ENCODE measurements at places on chromosomes 5 and 9.

- no peak for DNase-seq
Observed at GRCh38 chr9:76897804-76898525, 7.9 kb downstream of the PRUNE2 start.

DNA sequence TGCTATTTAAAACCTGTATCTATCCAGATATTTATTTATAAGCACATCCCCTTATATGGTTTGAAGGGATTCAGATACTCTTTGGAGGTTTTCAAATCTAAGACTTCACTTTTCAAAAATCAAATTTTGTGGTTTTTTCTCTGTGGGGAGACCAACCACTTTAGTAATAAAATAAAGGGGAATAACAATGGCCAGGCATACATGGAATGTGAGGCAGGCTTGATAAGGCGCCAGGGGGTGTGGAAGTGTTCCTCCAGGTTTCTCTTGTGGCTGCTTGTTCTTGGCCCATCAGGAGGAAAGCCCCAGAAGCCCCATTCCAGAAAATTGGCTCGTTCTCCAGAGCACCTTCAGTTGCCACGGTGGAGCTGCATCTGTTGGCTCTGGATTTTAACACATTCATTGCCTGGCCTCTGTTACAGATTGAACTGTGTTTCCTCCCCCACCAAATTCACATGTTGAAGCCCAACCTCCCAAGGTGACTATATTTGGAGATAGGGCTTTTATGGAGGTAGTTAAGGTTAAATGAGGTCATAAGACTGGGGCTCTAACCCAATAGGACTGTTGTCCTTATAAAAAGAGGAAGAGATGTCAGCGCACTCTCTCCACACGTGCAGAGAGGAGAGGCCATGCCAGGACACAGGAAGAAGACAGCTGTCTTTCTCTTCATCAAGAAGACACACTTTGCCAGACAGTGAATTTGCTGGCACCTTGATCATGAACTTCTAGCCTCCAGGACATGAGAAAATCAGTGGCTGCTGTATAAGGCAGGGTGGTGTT is 195.9 kb downstream of the TMEM38B start:
- no peak for DNase-seq

- DNase-seq: peak; percentile 75
Observed at GRCh38 chr5:31193591-31194467, at the start of gene CDH6. Gene CDH6 (plus strand): TSS chr5:31193686. CDS start chr5:31267474, 73,788 bp downstream.

- DNase-seq: no peak
Observed at GRCh38 chr9:128252317-128253139, 23.3 kb downstream of the GOLGA2 start.

DNA sequence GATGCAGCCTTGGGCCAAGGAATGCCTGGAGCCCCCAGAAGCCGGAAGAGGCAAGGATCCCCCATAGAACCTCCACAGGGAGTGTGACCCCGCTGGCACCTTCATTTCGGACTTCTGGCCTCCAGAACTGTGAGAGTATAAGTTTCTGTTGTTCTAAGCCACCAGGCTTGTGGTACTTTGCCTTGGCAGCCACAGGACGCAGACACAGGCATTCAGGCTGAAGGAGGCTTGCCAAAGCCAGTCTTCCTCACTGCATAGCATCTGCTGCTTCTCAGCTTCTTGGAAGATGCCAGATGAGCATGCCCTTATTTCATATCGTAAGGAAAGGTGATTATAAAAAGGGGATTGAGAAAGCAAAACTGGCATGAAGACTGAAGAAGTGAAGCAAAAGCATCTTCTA is 61.1 kb upstream of the TAS2R1 start:
- DNase-seq: no peak

DNA sequence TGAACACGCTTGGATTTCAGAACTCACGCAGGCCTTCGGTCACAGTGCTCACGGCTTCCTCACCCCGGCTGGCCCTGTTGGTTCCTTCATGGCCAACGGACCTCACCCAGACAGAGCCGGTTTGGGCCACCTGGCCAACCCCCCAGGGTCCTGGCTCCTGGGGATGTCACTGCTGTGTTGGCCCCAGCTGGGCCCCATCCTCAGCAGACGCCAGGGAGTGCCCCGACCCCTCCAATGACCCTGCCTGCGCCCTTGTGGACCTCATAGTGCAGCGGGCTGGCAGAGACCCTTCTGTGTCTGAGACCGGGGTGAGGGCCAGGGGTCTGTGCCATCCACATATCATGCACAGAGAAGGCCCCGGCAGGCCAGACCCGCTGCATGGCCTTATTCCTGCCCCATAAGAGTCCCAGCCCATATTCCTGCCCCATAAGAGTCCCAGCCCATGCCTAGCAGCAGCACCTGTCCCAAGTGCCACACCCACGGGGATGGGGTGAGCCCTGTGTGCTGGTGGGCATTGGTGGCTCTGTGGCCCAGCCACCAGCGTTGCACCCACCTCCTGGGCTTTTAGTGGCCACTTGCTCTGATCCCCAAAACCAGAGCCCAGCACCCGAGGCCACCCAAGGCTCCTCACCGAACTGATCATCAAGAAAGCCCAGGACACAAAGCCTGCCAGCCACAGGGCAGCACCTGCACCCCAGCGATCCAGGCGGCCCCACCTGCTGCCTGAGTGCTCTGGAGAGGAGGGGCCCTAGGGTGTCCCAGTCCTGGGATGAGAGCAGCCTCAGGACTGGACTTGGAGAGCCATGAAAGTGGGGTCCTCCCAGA is 1.3 kb upstream of the LPCAT1 start:
- DNase-seq: no peak

GRCh38 chr9:35679766-35680330 is 6.1 kb downstream of the CA9 start:
- no peak for DNase-seq

GRCh38 chr9:115015018-115015635 is 84.7 kb upstream of the TNFSF8 start:
- DNase-seq: peak; percentile 64

DNA sequence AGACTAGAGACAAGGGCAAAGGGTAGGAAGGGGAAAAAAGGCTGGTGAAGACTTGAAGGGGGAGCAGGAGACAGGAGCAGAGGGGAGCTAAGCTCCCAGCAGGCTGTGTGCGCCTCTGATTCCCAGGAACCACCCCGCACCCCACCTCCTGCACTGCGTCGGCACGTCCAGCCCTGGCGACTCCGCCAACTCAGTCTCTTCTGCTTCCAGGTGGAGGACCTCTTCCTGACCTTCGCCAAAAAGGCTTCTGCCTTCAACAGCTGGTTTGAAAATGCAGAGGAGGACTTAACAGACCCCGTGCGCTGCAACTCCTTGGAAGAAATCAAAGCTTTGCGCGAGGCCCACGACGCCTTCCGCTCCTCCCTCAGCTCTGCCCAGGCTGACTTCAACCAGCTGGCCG is 30.5 kb downstream of the DYNC2I2 start:
- DNase-seq: no peak

DNA sequence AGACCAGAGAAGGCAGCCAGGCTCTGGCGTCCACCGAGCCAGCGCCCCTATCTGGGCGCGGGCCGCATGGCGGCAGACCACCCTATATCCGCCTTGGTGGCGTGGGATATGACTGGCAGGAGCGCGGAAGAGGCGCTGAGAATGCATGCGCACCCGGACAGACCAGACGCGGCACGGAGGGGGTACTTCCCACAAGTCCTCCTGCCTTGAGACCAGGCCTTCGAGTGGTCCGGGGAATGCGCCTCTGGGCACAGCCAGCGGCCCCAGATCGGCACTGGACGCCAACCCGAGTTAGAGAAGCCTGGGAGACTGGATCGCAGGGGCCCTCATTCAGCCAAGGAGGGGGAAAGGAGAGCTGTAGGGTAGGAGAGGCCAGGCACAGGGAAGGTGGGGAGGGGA is 2.5 kb upstream of the LMX1B start:
- no peak for DNase-seq

GRCh38 chr9:15670246-15670645 is 117.4 kb downstream of the CCDC171 start:
- no peak for DNase-seq

DNA sequence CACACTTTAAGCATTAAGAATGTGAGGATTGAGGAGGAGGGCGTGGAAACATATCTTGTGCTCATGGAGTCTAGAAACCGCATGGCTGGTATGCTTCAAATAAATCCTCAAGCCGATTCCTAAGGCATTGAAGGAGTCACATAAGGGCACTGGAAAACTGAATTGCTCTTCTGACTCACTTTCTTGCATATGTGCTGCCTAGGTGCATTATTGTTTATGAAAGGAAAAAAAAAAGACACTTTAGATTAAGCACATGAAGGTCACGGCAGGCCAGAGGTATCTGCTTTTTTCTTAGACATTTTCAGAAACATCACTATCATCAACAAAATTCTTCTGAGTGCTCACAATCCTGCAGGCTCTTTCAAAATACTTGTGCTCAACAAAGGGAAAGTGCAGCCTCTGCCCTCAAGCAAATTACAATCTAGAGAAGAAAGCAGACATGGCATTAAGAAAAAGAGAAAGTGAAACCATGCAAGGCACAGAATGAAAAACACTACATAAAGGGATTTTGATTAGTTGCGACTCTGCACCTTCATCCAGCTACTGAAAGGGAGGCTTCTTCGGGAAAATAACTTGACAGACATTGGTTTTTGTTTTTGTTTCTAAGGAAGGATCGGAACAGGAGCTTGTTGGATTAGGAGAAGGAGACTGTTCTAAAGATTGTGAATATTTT is 2117.6 kb downstream of the MAT2B start:
- no peak for DNase-seq

- DNase-seq: no peak
Observed at GRCh38 chr9:129416821-129417539, 203.9 kb downstream of the C9orf50 start.

DNA sequence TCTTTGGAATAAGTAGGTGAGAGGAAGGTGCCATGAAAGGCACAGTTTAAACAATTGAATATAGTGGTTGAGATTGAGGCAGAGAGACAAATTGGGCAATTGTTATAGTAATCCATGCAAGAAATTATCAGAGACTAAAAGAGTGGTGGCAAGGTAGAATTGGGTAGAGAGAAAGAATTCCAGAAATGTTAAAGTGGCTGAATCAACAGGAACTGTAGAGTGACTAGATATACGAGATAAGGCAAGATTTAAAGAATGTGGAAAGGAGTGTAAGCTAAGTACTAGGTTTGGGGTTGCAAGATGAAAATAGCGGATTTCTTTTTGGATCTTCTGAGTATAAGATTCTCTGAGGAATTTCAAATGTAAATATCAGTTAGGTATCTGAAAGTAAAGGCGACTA is 285.2 kb downstream of the DMRTA1 start:
- DNase-seq: no peak

DNA sequence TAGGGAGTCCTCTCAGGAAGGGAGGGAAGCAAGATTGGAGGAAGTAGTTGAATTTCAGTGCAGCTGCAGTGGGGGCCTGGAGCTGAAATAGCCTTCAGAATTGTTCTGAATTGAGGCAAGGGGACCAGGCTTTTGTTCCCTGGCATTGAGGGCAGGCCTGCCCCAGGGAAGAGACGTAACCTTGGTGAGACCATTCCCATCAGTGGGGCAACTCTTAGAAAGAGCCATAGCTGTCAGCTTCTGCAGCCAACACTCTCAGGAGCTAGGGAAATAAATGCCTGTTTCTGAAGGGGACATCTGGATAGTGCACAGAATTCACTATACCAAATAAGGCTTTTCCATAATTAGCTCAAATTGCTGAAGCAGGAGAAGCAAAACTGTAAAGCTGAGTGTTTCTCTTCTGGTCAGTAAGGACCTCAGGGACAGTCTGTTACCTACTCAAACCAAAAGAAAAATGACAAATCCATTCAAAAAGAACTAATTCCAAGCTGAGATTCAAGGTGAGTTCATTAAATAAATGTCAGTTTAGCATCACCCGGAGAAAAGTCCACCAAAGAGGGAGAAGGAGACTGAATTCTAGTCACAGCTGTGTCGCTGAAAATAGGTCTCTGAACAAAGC is 44.0 kb downstream of the LYRM7 start:
- DNase-seq: no peak

GRCh38 chr5:96338091-96338490 is 95.0 kb downstream of the PCSK1 start:
- no peak for DNase-seq

DNA sequence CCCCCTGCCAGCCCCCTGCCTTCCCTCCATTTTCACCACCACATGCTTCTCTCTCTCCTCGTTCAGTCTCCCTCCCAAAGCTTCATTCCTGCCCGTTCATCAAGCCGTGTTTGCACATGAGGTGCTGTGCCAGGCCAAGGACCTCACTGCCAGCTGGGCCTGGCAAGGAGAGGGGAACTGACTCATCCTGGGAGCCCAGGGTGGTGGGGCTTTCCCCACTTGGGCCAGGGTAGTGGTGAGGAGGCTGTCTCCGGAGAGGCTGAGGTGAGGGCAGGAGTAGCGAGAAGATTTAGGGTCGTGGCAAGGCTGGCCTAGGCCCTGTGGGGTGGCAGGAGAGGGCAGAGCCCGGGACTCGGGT is 30.4 kb upstream of the NOTCH1 start:
- peak; percentile 33 for DNase-seq

DNA sequence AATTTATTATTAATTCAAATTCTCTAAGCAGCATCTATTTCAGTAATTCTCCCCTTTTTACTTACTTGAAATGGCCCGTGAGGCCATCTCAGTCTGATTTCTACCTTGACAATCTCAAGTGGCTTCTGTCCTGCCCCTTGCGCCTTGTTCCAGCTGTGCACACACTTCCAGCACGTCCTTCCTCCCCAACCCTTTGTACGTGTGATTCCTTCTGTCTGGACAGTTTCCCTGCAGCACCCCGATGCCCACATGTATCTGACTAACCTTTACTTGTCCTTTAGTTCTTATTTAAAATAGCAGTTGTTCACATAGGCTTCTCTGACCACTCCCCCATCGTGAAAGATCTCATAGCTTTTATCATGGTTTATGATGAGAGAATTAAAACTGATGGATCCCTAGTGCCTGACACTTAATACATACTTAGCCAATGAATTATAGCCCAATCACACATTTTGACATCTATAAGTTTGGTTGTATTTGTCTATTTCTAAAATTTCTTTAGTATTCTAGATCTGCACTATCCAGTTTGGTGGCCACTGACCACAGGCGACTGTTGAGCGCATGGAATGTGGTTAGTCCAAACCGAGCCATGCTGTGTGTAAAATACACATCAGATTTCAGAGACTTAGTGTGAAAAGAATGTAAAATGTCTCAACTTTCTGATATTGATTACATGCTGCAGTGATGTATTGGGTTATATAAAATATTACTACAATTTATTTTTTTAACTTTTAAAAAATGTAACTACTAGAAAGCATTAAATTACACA is 14.3 kb downstream of the ZBTB34 start:
- DNase-seq: peak; percentile 16

DNA sequence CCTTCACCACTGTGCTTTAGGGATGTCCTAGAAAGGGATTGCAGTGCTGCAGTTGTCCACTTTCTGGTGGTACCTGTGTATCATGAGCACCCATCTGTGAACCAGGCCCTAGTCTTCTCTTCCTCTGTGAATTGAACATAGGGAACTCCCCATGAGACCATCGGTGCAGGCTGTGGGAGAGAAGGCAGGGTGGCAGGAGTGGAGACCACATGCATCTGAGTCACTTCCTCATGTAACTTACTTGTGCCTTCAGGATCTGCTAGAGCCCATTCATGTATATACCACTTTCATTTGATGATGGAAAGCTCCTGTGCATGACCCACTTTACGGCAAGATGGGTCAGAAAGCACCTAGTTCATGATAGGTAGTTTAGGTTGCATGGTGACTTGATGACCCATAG is 478.1 kb upstream of the CDH9 start:
- DNase-seq: no peak
